ENCODE measurements at places on chromosomes 12 and 14. TPM values are rescaled to one million over a fixed set of nuclear protein-coding genes. Genes with fewer than 3 reads are reported as not detected.
A peak's percentile ranks its signal among the peaks of the same experiment; 100 is the strongest.

OR10AD1 gene
- polyA plus RNA-seq: 0.37 TPM

ADAM21 gene
- 0.09 TPM for polyA plus RNA-seq

DNA sequence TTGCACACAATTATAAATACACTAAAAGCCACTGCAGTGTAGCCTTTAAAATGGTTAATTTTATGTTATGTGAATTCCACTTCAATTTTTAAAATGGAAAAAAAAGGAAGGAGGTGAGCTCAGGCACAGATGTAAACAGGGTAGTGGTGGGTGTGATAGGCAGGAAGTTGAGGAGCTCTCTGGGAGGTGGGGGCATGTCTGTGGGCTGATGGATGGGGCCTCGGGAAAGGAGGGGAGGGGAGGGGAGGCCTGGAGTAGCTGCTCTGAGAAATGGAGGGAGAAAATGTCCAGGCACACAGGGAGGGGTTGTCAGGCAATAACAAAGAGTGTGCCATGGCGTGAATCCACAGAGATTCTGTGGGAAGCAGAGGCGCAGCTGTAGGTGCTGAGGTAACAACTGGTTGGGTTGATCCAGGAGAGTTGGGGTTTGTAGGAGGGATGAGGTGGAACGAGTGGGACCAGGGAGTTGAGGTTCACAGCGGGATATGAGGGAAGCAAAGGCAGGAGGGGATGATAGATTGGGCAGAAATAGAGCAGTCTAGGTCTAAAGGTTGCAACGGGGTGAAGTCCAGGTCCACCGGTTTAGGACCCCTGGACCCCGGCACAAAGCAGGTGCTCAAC is 57.2 kb downstream of the LTBP2 start:
- no peak for DNase-seq

DNA sequence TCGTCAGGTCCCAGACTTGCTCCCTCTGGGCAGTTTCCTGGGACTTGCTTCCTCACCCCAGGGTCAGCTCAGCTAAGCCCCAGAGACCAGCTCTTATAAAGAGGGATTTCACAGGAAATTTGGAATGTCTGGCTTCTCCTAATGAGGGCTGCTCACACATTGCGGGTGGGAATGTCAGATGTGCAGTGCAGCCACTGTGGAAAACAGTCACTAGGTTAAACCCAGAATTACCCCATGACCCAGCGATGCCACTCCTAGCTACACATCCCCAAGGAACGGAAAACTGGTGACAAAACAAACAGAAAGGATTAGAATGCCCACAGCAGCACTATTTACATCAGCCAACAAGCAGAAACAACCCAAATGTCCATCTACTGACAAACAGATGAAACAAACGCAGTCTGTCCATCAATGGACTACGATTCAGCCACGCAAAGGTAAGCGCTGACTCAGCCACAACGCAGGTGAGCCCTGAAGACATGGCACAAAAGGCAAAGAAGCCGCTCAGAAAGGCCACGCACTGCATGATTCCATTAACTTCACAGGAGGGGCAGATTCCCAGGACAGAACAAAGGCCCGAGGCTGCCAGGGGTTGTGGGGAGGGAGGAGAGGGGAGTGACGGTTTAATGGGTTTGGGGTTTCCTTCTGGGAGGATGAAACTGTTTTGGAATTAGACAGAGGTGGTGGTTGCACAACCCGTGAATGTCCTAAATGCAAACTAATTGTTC is 63.0 kb downstream of the NCOR2 start:
- no peak for DNase-seq

DNA sequence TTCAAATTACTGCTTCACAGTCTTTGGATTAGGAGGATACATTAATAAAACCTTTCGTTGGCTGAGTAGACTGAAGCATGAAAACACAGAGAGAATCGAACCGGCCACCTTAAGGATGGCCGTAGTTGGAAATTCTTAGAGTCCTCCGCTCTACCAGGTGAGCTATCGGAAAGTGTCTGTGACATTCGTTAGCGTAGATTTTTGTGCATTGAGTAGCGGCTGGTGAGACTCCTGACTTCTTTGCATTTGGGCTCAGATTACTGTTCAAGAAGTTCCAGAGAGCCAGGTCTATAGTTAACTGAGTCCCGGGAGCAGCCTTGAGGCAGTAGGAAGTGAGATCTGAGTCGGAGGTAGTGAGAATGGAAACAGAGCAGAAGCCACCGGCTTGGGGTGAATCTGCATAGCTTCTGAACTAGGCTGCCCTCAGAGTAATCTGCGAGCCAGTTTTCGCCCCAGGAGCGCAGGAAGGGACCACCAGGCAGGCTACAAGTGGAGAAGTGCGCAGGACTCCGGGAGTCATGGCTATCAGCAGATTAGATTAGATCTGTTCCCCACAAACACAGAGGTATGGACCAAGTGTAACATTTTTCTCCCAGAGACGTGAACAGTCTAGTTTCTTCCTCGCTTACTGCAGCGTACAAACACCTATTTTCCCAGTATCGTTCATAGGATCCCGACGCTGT is 11.0 kb downstream of the OR6S1 start:
- DNase-seq: peak; percentile 66
